ENCODE measurements at places on chromosomes 2 and 18. TPM values are rescaled to one million over a fixed set of nuclear protein-coding genes. Genes with fewer than 3 reads are reported as not detected.
A peak's percentile ranks its signal among the peaks of the same experiment; 100 is the strongest.

DNA sequence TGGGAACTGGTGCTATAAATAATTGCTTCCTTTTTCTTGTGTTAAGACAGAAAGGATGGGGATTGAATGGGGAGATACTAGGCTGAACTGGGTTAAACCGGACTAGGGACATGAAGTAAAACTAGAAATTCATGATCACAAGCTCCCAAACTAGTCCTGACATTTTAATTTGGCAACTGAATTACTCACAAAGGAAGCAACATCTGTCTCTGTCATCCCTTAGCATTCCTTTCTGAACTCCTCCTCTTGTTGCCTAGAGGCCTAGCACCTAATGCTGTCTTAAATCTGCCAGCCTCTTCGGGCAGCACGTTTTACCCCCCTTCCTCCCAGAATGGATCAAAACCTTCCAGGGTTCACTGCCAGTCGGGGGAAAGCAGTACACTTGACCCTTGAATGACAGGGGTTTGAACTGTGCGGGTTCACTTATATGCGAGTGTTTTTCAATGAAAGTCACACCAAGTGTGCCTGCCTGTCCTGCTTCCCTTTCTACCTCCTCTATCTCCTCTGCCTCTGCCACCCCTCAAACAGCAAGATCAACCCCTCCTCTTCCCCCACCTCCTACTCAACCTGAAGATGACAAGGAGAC is 8.2 kb downstream of the KCTD1 start:
- DNase-seq: no peak

GRCh38 chr18:37637478-37637850 is 71.9 kb upstream of the CELF4 start:
- DNase-seq: no peak

- DNase-seq: peak; percentile 40
Observed at GRCh38 chr2:232350804-232351685, 27.5 kb upstream of the ALPP start.

Gene HTR2B
- 2.3 TPM for total RNA-seq

Gene COL5A2
- total RNA-seq: 16.3 TPM

Data from thyroid gland (tissue), 4 donors.